SJCRH30 (cell line): ENCODE measurements at places on chromosomes 4 and X.

GRCh38 chrX:72255445-72255844, 16.6 kb upstream of the ERCC6L start:
- no peaks in the 10 kb centered on the region for H3K36me3 ChIP-seq
- H3K27ac ChIP-seq, result no peak overlapping the region
- peaks cover 5% of the 10 kb centered on the region for H3K4me1 ChIP-seq
- no peak overlapping the region for H3K4me3 ChIP-seq
- no peak for DNase-seq

DNA sequence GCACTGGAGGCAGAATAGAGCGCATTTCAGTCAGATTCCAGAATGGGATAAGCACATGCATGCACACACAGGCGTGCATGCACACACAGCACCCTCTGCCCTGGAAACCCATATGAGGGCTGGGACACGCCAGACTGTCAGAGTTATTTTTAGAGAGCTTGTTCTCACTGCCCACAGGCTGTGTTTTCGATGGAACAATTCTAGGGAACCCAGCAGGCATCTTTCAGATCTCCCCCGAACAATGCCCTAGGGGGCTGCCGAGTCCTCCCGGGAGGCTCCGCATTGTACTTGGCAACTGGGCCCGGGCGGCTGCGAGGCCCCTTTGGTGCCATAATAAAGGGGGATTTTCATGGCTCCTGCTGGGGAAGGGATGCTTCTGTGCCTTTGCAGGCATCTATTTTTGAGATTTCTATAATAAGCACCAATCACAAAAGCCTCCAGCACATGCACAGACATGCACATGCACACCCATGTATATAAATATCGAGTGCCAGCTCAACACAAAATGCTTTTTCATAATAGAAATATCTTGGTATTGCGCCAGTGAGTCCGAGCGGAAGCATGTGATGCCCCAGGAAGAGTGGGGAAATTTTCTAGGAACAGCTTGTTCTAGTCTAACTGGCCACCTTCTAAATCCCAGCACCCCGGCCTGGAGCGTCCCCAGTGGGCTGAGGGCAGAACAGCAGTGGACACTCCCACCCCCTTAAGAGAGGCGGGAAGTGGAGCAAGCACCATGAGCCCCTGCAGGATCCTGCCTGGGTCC, 88.5 kb downstream of the PHKA2 start:
- no peaks in the 10 kb centered on the region for H3K36me3 ChIP-seq
- H3K27ac ChIP-seq, result no peak overlapping the region
- H3K4me1 ChIP-seq, result no peaks in the 10 kb centered on the region
- no peaks in the 10 kb centered on the region for H3K27me3 ChIP-seq

DNA sequence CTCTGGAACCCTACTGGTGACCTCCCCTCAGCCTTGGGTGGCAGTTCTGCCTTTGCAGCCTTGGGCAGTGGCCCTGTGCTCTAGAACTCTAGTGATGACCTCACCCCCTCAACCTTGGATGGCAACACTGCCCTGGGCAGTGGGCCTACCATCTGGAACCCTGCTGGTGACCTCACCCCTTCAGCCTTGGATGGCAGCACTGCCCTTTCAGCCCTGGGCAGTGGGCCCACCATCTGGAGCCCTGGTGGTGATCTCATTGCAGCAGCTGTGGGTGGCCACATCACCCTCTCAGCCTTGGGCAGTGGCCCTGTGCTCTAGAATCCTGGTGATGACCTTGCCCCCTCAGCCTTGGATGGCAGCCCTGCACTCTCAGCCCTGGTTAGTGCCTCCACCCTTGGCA, 129.3 kb downstream of the RBMX2 start:
- H3K36me3 ChIP-seq, result no peaks in the 10 kb centered on the region
- no peaks in the 10 kb centered on the region for H3K27me3 ChIP-seq
- H3K4me1 ChIP-seq, result no peaks in the 10 kb centered on the region
- no peak overlapping the region for H3K27ac ChIP-seq
- no peak overlapping the region for H3K4me3 ChIP-seq

DNA sequence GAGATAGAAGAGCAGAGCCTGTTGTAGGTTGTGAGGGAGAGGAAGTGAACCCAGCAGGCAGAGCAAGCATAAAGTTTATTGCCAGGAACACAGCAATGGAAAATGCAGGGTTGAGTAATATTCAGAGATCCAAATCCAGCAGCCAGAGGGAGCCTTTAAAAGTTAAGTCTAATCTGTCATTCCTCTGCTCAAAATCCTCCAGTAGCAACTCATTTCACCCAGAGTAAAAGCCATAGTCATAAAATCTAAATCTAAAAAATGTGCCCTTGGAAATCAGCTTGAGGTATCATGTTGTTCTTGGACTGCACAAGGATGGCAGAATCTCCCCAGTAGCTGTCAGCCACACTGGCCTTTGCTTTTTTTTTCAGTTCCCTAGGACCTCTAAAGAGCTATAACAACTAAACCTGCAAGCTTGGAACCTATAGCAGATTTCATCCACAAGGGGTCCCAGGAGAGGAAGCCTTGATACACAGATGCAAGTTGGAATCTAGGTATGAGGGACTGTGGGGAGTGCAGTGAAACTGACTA, 62.9 kb upstream of the FRAS1 start:
- H3K27ac ChIP-seq, result no peak overlapping the region
- DNase-seq, result peak; percentile 70
- H3K36me3 ChIP-seq, result no peaks in the 10 kb centered on the region

GRCh38 chrX:139506333-139506732, 24.2 kb upstream of the F9 start:
- H3K36me3 ChIP-seq, result no peaks in the 10 kb centered on the region
- H3K4me1 ChIP-seq, result no peaks in the 10 kb centered on the region
- DNase-seq, result no peak
- no peaks in the 10 kb centered on the region for H3K27me3 ChIP-seq
- H3K27ac ChIP-seq, result no peak overlapping the region

DNA sequence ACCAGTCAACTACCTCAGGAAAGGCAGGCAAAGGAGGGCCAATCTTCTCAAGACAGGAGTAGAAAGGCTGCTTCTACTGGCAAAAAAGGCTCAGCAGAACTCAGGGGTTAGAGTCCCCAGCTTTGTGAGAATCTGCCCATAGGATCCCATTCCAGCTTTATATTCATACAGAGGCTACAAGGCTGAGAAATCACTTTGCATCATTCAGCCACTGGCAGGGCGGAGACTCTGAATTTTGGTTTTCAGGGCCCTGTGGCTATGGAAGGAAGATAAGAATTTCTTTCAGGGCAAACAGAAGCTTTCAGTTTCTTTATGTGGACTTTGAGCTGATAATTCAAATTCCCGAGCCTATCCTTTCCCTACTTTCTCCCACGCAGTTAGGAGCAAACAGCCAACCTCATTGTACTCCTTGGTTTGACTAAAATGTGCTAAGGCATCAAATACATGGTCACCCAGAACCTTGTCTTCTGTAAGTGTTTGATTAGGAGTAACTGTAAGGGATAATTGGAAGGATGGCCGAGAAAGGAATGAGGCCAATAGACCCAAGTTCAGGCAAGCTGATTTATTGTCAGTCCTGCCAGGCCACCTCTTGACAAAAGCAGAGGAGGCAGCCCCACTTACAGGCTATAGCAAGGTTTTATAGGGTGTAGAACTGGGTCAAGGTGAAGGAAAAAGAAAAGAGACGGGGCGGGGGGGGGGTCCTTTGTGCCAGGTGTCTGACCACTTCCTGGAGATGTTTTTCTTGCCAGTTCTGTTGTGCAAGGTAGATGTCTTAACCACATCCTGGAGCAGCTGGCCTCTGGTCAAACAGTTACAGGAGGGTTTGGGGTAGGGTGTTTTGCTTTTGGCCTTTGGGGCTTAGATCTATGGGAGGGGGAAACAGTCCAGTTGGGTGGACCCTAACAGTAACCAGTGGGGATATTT, 165.3 kb upstream of the PPP1R2C start:
- no peaks in the 10 kb centered on the region for H3K27me3 ChIP-seq
- no peak for DNase-seq
- no peaks in the 10 kb centered on the region for H3K4me1 ChIP-seq
- no peaks in the 10 kb centered on the region for H3K36me3 ChIP-seq
- H3K27ac ChIP-seq, result no peak overlapping the region
- H3K4me3 ChIP-seq, result no peak overlapping the region

DNA sequence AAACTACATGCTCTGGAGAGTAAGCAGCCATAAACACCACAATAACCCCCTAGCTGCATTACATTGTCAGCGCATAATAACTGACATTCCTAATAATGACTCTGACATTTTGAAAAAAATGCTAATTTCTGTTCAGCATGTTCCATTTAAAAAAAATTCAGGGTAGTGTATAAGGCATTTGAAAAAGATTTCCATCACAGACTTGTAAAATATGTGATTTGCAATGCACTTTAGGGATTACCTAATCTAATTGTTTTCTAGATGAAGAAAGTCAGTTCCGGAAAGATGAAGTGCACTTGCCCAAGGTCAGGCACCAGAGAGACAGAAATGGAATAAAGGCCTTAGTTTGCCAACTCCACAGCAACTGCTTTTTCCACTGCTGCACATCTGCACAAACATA, 55.3 kb downstream of the FANCB start:
- no peaks in the 10 kb centered on the region for H3K27me3 ChIP-seq
- DNase-seq, result no peak

DNA sequence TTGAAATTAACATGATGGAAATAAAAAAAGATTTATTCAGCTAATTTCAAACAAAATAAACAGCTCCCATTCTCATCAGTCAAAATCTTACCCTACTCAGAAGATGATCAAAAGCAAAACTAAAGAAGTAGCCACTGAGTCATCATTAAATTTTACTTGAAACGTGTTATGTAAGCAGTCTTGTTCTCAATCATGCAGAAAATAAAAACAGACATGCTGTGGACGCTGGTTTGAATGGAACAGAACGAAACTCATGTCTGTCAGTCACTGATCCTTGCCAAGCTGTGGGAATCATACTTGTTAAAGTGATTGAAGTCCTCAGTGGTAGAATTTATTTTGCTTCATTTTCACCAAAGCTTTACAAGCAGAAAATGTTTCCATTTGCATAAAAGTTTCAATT, 77.2 kb upstream of the TLR3 start:
- H3K36me3 ChIP-seq, result no peaks in the 10 kb centered on the region
- no peaks in the 10 kb centered on the region for H3K27me3 ChIP-seq
- H3K4me1 ChIP-seq, result no peaks in the 10 kb centered on the region
- no peak overlapping the region for H3K27ac ChIP-seq
